CD4-positive, alpha-beta T cell (primary cell): ENCODE measurements at places on chromosomes 3 and 15. TPM values are rescaled to one million over a fixed set of nuclear protein-coding genes. Genes with fewer than 3 reads are reported as not detected.

The DPPA4 gene
- total RNA-seq: 3.6 TPM

The GOLGA6L10 gene
- total RNA-seq: 1.1 TPM

The SOX14 gene
- not detected for total RNA-seq

The CASR gene
- total RNA-seq: 0.03 TPM

The POLG gene
- total RNA-seq: 139 TPM

The CNTN3 gene
- total RNA-seq: not detected
